Suprapubic skin (tissue), 4 donors: ENCODE measurements at places on chromosomes 13 and 19.

GRCh38 chr13:42649141-42649540 is 75.2 kb downstream of the TNFSF11 start:
- DNase-seq = no peak

GRCh38 chr13:33089311-33089710 is 73.1 kb downstream of the KL start:
- DNase-seq = no peak

DNA sequence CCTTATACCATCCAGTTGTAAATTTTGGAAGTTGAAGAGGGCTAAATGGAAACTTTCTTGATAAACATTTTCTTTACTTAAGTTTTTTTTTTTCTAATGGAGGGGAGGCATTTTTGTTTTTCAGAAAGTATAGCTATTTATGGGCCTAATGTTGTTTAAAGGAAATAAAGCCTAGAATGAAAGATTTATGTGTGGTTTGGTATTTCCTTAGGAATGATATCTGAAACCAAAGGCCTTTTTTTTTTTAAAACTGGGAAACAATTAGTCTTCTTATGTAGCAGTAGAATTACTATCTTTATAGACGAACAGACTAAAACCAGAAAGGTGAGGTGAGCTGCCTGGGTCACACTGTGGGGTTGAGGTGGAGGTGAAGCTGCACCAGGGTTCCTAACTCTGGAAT is 80.1 kb downstream of the ESD start:
- no peak for DNase-seq

DNA sequence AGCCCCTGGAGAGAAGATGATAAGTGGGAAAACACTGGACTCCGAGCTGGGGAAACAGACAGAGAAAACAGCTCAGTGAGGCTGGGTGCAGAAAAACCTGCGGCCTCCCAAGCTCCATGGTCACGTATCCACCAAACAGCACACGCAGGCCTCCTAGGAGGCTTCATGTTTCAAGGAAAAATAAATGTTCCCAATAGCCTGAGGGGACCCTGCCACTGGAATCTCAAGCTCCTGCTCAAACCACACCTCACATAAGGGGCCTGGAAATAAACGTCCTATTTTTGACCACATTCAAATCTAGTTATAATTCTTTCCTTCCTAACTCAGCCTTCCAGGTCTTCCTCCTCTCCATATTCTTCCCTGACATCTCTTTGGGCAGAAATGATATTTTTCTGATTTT is 225.7 kb downstream of the ABCC4 start:
- DNase-seq = no peak

DNA sequence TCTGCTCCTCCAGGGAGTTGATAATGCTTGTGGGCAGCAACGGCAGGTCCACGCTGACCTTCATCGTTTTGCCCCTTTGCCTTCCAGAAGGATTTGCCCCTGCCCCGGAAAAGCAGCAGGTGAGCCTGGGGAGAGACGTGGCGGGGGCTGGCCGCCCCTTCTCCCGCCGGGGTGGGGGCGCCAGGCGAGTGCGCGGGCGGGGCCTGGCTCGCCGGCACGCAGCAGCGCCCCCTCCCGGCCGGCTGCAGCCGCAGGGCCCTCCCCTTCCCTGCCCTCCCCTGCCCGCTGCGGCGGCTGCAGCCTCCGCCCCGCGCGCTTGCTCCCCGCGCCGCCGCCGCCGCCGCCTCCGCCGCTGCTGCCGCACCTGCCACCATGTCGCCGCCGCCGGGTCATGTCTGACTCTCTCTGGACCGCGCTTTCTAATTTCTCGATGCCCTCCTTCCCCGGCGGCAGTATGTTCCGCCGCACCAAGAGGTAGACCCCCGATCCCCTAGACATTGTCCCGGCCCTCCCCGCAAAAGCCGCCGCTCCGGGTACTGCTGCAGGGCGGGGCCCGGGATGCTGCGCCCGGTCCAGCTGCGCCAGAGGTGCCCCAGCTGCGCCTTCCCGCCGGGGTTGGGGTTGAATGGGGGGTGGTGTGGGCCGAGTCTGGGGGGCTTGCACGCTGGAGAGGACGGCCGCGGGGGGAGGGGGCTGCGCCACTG is at the start of gene MAST1:
MAST1 (plus strand) TSS at position 334 of the 704 bp plus-strand sequence; CDS start at position 392, 58 bp downstream.
- DNase-seq = no peak

DNA sequence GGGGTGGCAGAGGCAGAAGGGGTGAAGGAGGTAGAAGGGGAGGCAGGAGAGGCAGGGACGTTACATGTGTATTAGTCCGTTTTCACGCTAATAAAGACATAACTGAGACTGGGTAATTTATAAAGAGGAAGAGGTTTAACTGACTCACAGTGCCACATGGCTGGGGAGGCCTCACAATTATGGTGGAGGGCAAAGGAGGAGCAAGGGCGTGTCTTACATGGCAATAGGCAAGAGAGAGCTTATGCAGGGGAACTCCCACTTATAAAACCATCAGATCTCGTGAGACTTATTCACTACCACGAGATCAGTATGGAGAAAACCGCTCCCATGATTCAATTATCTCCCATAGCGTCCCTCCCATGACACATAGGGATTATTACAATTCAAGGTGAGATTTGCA is 19.0 kb upstream of the ACOD1 start:
- no peak for DNase-seq

DNA sequence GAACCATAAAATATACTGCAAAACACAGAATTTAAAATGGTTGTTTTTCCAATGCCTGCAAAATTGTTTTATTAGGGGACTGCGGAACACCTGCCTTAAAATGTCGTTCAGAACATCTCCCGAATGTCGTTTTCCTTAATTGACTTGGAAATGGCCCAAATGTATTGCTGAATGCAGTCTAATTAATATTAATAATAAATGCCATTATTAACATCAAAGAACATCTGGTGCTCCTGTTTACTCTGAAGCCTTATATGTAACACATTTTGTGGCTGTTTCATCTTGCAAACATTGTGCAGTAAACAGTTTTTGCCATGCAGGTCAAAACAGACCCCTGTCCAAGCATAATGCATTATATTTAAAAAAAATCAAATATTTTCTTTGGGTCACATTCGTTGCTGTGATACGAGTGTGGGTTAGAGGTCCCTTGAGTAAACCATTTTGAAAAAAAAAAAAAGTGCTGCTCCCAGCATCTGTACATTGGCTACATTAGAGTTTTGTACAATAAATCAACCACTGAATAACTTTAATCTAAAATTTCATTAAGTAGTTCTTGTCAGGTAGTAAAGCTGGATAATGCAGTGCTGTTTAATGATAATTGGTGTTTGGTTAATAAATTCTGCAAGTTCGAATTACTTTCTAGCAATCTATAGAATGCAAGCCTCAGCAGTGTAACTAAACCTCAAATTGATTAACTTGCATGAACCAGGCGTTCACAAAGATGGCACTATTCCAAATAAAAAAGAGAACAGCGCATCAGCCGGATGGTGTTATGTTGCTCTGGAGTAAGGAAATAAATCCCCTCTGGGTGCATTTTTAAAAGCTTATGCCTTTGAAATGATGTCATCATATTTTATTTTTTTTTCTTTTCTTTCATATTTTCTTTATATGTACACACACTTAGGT is 140.2 kb downstream of the ZNF536 start:
- no peak for DNase-seq

GRCh38 chr13:106103779-106104178 is 431.7 kb downstream of the EFNB2 start:
- no peak for DNase-seq

DNA sequence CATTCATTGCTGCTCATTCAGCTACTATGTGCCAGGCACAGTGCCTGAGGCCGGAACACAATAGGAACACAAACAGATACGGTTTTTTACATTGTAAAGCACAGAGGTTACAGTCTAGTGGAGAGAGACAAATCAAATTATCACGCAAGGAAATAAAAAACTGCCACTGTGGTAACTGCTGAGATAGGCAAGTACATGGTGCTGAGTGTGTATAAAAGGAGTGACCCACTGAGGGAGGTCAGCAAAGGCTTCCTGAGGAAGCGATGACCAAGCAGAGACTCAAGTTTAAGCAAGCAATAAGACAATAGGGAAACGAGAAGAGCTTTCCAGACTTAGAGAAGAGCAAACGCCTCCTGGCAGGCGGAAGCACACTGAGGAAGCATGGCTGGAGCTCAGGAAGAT is 56.4 kb downstream of the NUFIP1 start:
- no peak for DNase-seq

GRCh38 chr13:79531542-79532254 is 50.7 kb downstream of the NDFIP2 start:
- no peak for DNase-seq

DNA sequence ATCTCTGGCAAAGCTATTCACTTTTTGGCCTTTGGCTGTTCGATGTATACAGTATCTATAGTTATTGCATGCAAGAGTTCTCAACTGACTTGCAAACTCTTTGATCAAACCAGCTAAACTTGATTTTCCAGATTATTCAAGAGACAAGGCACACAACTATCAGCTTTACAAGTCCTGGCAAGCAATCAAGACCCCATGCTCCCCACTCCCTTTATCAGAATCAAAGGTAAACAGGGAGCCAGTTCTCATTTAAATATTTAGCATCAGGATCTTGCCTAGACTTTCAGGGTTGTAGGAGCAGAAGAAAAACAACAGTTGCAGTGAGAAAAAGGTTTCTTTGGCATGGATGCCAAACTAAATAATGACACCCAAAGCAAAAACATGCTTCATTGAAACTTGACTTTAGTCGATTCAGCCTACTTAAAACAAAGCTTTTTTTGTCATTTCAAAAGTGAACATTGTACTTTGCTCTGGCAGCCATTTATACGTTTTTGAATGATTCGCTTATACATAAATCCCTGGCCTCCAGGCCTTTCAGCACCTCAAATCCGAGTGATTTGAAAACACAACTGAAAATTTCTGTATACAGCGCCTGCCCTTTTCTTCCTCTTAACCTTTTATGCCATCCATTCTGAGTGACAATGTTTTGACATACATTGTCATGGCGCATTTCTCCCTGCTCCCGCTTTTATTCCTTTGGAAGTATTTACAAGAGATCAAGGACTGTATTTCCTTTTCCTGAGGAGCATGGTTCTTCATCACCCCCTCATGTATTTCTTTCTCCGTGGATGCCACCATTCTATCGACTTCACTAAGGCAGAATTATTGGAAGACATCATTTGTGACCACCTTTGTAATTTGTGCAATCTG is 340.8 kb downstream of the KLF5 start:
- DNase-seq = no peak

- no peak for DNase-seq
Measured at GRCh38 chr13:112999414-113000177, 30.6 kb downstream of the MCF2L start.

GRCh38 chr13:21033856-21034602 is 27.4 kb downstream of the LATS2 start:
- DNase-seq = no peak

DNA sequence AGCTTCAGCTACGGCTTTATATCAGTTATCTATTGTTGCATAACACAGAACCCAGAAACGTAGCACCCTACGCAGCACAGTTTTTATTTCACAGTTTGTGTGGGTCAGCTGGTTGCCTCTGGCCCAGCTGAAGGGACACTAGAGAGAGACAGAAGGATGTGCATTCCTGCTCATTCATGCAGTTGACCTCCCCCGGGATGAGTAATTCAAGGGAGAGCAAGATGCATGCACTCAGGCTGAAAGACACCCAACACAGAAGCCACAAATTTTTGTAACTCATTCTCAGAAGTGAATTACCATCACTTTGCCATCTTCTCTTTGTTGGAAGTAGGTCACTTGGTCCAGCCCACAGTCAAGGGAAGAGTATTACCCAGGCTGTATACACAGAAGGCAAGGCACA is 89.5 kb downstream of the EFNB2 start:
- no peak for DNase-seq

- DNase-seq = peak; percentile 77
Measured at GRCh38 chr19:5281588-5281987, 59.0 kb downstream of the PTPRS start.

- peak; percentile 70 for DNase-seq
Measured at GRCh38 chr19:676007-676338, 219 bp upstream of the FSTL3 start.

DNA sequence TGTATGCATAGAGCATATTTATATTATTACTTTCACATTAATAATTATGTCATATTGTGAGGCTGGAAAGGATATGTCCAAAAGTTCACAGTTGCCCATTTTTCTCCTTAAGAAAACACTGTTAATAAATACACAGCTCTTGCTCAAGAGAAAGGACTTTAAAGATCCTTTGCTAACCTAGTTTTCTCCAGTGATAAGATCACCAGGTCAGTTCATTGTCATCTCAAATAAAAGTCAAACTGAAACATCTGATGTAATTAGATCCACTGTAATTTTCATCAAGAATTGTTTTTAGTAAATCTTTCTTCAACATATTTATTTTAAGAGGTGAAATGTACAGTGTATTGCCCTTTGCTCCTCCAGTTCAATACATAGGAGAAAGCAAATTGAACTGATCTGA is 82.8 kb upstream of the KLHL1 start:
- no peak for DNase-seq

- DNase-seq = no peak
Measured at GRCh38 chr19:10655457-10656312, 1.5 kb downstream of the ILF3 start.

DNA sequence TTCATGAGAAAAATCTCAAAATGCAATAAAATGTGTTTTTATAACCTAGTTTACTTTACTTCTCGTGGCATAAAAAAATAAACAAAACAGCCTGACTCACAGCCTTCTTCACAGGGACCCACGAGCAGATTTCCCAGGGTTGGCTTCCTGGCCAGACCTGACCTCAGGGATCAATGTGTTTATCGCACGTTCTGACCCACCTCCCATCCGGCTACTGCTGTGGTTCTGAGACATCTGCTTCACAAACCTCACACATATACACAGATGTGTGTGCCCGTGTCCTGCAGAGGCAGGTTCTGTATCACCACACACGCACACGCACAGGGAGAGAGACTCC is 118.3 kb downstream of the COL4A2 start:
- no peak for DNase-seq

DNA sequence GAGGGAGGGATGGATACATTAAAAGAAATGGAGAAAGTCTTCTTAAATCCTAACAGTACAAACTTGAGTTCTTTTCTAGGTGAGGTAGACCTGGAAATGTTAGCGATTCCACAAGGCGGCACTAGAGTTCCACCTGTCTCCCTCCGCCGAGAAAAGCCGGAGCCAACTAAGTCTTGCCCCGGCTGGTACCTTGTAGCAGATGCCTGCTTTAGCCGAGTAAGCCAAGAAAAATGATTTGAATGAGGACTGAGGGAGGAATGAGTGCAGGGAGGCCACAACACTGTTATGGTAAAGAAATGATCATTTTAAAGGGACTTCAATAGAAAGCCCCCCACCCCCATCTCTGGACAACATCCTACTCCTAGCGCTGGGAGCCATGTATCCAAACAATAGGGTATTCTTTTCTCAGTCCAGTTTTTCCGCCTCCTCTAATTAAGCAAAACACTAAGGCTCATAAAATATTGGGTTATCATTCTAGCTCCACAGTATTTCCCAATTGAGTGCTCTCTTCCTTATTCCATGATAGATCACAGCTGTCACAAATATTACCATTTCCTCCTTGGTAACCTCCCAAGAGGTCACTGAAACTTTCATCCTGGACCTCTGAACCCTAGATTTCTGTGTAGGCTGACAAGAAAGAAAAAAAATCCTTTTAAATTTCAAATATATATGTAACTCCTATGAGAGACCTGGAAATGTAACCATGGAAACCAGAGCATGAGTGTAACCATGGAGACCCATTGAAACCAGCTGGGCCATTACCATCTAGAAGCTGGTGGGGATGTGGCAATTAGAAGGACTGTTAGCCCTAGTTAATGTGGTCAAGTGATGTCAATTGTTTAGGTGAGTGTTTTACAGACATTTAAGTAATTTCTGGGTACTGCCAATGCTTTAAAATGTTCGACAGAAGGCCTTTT is 58.3 kb downstream of the GPALPP1 start:
- peak; percentile 74 for DNase-seq

- no peak for DNase-seq
Measured at GRCh38 chr13:31413516-31413915, 213.7 kb downstream of the B3GLCT start.
